HTR-8/SVneo (cell line): ENCODE measurements at places on chromosomes 12 and 14.

GRCh38 chr14:67413806-67414769 lies 2.1 kb upstream of the PLEK2 start:
- DNase-seq: peak; percentile 99

DNA sequence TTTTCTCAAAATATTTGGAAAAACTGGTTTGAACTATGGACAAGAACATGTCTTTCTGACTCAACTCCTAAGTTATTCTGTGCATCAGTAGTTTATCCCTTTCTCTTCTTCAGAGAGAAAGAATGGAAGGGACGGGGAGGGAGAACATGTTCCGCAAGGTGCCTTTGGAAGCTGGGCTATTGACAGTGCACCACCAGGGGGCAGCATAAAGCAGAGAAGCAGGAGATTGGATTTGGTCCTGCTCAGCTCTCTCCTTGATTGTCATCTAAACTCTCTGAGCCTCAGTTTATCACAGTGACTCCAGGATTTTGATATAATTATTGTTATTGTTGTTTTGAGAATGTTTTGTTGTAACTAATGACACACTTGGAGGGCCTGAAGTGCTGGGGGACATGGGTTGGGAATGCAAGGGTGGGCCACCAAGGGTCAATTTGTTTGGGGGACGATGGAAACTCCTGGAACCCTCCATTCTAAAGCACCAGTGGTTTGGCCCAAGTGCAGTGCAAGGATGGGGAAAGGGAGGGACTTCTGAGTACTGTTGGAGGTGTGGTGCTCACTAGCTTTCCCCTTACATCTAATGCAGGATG lies 45.3 kb upstream of the ANO6 start:
- DNase-seq: peak; percentile 70

GRCh38 chr12:15688202-15688736 lies 100.9 kb downstream of the EPS8 start:
- no peak for DNase-seq

- DNase-seq: no peak
These were observed 9.1 kb downstream of the SINHCAF start for GRCh38 chr12:31316891-31317290.

GRCh38 chr12:107134558-107134957 lies 41.2 kb upstream of the CRY1 start:
- no peak for DNase-seq

DNA sequence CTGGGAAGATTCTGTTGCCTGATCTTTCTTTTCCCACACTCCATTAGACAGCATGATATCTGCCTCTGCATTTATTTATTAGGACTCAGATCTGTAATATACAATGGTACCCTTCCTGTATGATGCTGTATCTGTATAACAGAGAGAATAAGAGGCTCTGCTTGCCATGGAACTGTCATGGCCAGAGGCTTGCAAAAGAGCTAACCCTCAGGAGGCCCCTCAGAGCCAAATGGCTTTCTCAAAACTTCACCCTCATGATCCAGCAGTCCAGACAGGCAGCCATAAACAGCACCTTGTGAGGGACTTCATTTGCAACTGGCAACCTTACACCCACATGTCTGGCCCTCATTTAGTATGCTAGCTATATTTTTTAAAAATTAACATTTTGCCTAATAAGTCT lies 57.6 kb downstream of the TMEM30B start:
- no peak for DNase-seq

DNA sequence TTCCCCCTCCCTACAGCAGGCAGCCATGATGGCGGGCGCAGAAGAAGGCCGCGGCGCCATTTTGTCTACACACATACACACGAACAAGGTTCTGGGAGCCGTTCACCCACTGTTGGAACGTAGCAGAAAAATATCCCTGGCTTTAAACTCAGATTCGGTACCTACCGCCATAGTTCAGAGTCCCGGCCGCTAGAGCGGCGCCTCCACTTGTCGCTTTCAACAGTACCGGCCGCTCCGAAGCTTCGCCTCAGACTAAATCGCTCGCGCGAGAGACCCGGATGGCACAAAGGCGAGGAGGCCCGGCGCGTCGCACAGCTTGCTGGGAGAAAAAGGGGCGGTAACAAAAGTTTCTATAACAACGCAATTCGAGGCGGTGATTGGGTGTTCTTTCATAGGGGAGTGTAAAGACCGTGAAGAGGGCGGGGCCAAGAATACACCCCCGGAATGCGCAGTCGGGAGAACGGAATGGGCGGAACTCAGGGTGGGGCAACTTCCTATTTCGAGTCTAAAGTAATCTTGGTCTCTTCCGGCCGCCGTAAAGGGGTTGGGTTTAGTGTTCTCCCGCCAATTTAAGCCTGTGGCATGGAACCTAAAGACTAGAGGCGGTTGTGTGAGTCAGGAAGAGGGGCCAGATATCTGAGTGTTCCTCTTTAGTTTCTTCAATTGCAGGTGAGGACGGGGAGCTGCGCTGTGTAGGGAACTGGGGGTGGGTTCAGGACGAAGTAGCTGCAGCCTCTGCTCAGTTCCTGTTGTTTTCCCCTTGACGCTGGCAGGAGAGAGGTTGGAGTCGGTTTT lies at the start of the genes KNTC1 and RSRC2:
TSS of gene KNTC1 (plus strand) at position 567 of the 795 bp plus-strand sequence. CDS start 2,815 bp downstream, outside the sequence.
TSS of gene RSRC2 (minus strand) at position 254 of the 795 bp plus-strand sequence. CDS start at position 171, 83 bp downstream.
- DNase-seq: peak; percentile 97

- no peak for DNase-seq
These were observed 11.1 kb downstream of the GALNT4 start for GRCh38 chr12:89513544-89513943.

DNA sequence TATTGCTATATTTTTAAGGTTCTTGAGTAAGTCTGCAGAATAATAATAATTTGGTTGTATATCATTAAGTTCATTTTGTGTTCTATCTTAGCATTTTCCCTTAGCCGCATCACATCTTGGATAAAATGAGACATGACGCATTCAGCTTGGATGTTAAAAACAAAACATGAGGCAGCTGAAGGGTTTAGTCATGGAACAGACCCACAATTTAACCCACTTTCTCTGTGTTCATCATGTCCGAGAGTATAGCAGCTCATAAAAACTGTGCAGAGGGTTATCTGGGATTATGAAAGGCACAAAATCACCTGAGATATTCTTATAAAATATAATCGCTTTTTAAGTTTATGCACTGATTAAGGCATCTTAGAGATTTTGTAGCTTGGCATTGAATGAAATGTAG lies 219.3 kb downstream of the TRHDE start:
- no peak for DNase-seq

- peak; percentile 9 for DNase-seq
These were observed 3.9 kb downstream of the FLRT2 start for GRCh38 chr14:85533861-85534291.

- no peak for DNase-seq
These were observed 46.0 kb upstream of the HIF1A start for GRCh38 chr14:61649283-61649682.
